Stimulated activated CD8-positive, alpha-beta memory T cell treated with anti-CD3 and anti-CD28 coated beads, Interleukin-7, amount 100 ng/mL, for 1 hour (primary cell): ENCODE measurements at places on chromosomes 12 and 14.

- no peak for DNase-seq
These were observed 18.8 kb upstream of the KRT78 start for GRCh38 chr12:52867642-52868041.

GRCh38 chr14:20583142-20583541, 4.7 kb downstream of the RNASE11 start:
- no peak for DNase-seq

DNA sequence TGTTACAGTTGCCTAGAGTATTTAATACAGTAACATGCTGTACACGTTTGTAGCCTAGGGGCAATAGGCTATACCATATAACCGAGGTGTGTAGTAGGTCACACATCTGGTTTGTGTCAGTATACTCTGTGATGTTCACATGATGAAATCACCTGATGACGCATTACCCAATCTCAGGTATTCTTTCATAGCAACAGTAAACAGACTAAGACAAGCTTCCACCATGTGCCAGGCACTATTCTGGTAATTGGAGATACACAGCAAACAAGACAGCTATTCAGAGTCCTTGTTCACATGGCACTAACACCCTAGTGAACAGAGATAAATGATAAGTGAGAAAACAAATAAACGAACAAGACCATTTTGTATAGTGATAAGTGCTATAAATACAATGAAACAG, 3.8 kb upstream of the PDE3A start:
- DNase-seq = no peak

DNA sequence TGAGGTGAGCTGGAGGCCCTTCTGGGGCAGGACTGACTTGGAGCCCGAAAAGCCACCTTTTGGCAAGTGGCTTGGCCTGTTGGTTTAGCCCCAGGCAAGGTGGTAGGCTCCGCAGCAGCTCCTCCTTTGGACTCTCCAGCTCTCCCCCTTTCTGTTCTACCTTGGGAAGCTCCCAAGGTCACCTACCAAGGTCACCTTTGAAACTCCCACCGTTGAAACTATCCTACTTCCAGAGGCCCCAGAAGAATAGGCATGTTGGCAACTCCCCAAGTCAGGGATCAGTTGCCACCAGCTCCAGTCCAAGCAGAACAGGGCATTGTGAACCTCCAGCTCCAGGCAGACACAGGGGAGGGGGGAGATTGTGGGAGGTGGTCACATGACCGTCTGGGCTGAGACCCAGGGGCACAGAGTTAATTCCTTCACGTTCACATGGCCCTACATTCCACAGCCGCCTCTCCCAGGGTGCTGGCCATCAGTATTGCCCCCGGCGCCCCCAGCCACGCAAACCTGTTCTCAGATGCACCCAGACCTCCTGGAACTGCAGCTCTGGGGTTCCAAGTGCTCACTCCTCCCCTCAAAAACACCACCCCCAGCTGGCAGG, 14.4 kb downstream of the IRF2BPL start:
- no peak for DNase-seq

DNA sequence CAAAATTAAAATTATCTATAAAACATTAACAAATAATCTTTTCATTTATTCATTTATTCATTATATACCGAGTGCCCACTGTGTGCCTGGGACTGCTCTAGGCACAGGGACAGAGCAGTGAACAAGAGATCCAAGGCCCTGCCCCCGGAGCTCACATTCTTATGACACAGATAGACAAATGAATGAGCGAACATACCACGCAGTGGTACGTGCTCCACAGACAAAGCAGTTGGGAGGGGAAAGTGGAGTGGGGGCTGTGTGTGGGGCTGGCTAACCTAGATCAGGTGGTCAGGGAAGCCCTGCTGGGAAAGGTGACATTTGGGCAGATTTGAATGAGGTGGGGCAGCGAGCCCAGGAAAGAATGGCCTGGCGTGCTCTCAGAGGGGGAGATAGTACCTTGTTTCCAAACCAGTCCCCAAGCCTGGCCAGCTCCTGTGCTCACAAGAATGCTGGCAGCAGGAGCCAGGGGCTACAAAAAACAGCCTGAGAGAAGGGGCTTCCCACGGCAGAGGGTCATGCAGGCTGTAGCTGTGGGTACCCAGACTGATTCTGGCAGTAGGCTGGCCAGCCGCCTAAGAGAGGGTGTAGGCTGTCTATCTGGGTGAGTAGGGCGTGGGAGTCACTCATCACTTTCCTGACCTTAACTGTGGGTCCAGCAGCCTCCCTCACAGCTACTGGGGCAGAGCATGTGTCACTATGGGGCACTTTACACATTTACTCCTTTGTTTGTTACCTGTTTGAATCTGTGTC, 57.8 kb upstream of the ACTN1 start:
- DNase-seq = no peak

DNA sequence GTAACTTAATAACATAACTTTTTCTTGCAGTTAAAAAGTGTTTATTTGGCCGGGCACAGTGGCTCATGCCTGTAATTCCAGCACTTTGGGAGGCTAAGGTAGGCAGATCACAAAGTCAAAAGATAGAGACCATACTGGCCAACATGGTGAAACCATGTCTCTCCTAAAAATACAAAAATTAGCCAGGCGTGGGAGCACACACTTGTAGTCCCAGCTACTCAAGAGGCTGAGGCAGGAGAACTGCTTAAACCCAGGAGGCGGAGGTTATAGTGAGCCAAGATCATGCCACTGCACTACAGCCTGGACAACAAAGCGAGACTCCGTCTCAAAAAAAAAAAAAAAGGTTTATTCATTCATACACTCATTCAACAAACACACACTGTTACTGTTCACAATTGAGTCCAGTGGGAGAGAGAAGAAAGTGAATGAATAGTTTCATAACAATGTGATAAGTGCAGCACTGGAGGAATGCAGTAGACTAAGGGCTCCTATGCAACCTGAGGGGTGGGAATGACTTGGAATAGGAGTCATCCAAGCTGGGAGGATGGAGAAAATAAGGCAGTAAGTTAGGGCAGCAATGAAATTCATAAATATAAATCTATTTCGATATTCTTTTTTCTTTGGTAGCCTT, 19.8 kb downstream of the DAD1 start:
- DNase-seq = no peak

- no peak for DNase-seq
These were observed 1203.5 kb upstream of the TMEM132C start for GRCh38 chr12:127063339-127064072.

GRCh38 chr12:48592591-48593086, 22.8 kb upstream of the LALBA start:
- no peak for DNase-seq
